Tibial artery (tissue), 4 donors: ENCODE measurements at places on chromosomes 7 and 10.

DNA sequence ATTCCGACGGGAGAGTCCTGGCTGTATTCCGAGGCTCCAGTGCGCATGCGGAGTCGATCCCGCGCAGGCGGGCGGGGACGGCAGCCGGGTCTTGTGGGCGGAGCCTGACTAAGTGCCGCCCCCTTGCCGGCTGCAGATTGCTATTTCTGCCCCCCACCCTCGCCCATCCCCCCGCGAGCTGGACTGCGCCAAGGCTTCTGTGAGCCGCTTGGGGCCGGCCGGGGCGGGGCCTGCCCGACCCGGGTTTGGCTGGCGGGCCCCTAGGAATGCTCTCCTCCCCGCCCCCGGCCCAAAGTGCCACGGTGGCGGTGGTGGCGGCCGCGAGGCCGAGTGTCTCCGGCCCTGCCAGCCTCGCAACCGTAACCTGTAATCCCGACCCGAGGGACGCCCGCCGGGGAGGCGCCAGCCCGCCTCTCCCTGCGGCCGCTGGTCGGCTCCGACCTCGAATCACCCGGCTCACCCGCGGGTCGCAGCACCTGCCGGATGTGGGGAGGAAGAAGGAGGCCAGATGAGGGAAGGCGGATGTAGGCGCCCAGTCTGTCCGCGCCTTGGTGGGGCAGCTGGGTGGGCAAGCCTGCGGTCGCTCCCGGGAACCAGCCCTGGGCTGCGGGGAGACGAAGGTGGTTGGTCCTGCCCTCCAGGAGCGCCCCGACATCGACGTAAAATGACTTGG is 702 bp upstream of the KAZALD1 start:
- peak; percentile 92 for DNase-seq

DNA sequence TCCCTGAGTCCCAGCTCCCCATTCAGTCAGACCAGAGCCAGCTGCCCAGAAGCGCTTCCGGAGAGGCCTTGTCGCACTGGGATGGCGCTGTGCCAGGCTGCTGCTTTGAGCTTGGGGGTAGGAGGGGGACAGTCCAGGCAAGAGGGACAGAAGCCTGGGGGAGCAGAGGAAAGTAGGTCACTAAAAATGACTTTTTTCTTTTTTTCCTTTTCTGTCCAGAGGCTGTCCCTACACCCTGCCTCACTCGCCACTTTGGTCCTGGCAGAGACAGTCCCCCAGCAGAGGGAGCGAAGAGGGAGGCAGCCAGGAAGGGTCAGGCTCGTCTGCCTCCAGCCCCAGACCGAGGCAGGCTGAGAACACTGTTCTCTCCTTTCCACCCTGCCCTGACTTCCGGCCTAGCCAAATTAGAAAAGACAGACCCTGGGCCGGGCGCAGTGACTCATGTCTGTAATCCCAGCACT is 15.8 kb upstream of the TRIM8 start:
- peak; percentile 84 for DNase-seq

- DNase-seq: no peak
Observed at GRCh38 chr7:128915271-128915819, 4.8 kb upstream of the KCP start.

DNA sequence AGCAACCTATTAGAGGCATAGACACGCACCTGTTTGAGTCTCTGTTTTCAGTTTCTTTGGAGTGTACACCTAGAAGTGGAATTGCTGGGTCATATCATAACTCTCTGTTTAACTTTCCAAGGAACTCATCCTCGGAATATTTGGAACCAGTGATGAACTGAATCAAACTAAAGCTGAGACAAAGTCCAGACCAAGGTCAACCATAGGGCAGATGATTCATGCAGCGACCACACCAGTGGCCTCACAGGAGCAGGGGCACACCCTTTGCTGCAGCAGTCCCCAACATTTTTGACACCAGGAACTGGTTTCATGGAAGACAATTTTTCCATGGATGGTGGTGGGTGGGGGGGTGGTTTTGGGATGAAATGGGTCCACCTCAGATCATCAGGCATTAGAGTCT is 4.9 kb upstream of the OPTN start:
- no peak for DNase-seq

GRCh38 chr10:35434533-35434932 is 98.2 kb downstream of the CCNY start:
- no peak for DNase-seq

- DNase-seq: no peak
Observed at GRCh38 chr7:18474944-18475343, 20.6 kb upstream of the HDAC9 start.

DNA sequence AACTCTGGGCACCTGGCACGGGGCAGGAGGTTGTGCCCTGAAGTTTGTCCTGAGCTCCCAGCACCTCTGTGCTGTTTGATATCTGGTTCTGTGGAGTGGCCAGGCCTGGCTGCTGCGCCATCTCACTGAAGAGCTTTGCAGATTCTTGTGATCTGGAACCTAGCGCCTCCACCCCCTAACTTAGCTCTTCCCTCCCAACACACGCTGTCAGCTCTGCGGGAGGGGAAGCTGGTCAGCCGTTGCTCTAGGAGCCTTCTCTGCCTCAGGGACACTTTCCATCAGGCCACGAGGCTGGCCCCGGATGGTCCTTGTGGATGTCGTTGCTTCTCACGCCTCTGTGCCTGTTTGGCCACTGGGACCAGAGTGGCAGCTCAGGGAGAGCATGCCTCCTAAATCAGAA is 213.2 kb downstream of the CCDC3 start:
- DNase-seq: no peak

GRCh38 chr7:20240080-20240926 is 23.1 kb upstream of the MACC1 start:
- no peak for DNase-seq

GRCh38 chr7:121373177-121373576 is 22.9 kb downstream of the FAM3C start:
- DNase-seq: no peak

DNA sequence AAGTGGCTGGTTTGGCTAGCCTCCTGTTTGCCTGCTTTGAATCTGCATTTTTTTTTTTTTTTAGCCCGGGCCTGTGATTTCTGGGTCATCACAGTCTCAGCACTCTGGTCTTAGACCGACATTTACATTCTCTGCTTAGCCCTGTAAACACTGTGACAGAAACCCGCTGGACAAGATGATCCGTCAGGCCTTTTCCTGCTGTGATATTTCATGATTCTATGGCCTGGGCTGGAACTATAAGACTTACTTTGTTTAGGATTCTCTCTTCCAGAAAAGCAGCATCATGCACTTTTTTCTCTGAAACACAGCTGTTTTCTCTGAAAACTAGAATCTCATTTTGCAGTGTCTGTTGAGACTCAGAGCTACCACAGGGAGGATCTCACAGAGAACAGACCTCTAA is 705.5 kb downstream of the GRID1 start:
- no peak for DNase-seq
